Cortex of kidney (tissue), 1 donor: ENCODE measurements at places on chromosomes 1 and 21.

- DNase-seq, result no peak
Measured at GRCh38 chr1:201504179-201504631, 2.7 kb downstream of the CSRP1 start.

- no peak for DNase-seq
Measured at GRCh38 chr1:84947536-84948410, 49.1 kb downstream of the MCOLN2 start.

- DNase-seq, result no peak
Measured at GRCh38 chr1:87805666-87806378, 477.1 kb downstream of the LMO4 start.

- DNase-seq, result no peak
Measured at GRCh38 chr1:199322278-199322677, 683.4 kb downstream of the PTPRC start.

GRCh38 chr21:16072221-16072620 is 342.4 kb downstream of the USP25 start:
- DNase-seq, result no peak
